ENCODE measurements at places on chromosomes 12 and 14. TPM values are rescaled to one million over a fixed set of nuclear protein-coding genes. Genes with fewer than 3 reads are reported as not detected.

ANO6 gene
- 71.3 TPM for polyA plus RNA-seq

BLTP3B gene
- polyA plus RNA-seq, result 19.4 TPM

SLC25A47 gene
- polyA plus RNA-seq, result not detected

DLK1 gene
- 9.8 TPM for polyA plus RNA-seq

ADAM21 gene
- 0.65 TPM for polyA plus RNA-seq

PPP2R5E gene
- polyA plus RNA-seq, result 35.9 TPM

GDF3 gene
- polyA plus RNA-seq, result 0.59 TPM

DAD1 gene
- polyA plus RNA-seq, result 257 TPM

ADAMTS20 gene
- polyA plus RNA-seq, result 1.1 TPM

SLC7A7 gene
- 106 TPM for polyA plus RNA-seq

RFX4 gene
- polyA plus RNA-seq, result 0.26 TPM

R3HDM2 gene
- polyA plus RNA-seq, result 109 TPM

CFAP251 gene
- 17.1 TPM for polyA plus RNA-seq

NTS gene
- 4.1 TPM for polyA plus RNA-seq

GNG2 gene
- 62.2 TPM for polyA plus RNA-seq

FOXN4 gene
- 1.7 TPM for polyA plus RNA-seq

CLEC2A gene
- polyA plus RNA-seq, result not detected

SLC5A8 gene
- polyA plus RNA-seq, result 41.3 TPM

PRKAG1 gene
- 80.4 TPM for polyA plus RNA-seq

NXPH4 gene
- 3.0 TPM for polyA plus RNA-seq

SERPINA10 gene
- polyA plus RNA-seq, result 0.06 TPM

DBX2 gene
- polyA plus RNA-seq, result 0.11 TPM

SERPINA5 gene
- polyA plus RNA-seq, result 10.1 TPM

PTPRB gene
- 17.6 TPM for polyA plus RNA-seq

MIP gene
- polyA plus RNA-seq, result 0.40 TPM

RHOJ gene
- 15.8 TPM for polyA plus RNA-seq

All from renal cortex interstitium (tissue), 15 donors.